ENCODE measurements at places on chromosomes 5 and 9. TPM values are rescaled to one million over a fixed set of nuclear protein-coding genes. Genes with fewer than 3 reads are reported as not detected.

COL23A1 gene
- total RNA-seq = 1.2 TPM

PDE4D gene
- 71.3 TPM for total RNA-seq

RETREG1 gene
- 20.6 TPM for total RNA-seq

DNA sequence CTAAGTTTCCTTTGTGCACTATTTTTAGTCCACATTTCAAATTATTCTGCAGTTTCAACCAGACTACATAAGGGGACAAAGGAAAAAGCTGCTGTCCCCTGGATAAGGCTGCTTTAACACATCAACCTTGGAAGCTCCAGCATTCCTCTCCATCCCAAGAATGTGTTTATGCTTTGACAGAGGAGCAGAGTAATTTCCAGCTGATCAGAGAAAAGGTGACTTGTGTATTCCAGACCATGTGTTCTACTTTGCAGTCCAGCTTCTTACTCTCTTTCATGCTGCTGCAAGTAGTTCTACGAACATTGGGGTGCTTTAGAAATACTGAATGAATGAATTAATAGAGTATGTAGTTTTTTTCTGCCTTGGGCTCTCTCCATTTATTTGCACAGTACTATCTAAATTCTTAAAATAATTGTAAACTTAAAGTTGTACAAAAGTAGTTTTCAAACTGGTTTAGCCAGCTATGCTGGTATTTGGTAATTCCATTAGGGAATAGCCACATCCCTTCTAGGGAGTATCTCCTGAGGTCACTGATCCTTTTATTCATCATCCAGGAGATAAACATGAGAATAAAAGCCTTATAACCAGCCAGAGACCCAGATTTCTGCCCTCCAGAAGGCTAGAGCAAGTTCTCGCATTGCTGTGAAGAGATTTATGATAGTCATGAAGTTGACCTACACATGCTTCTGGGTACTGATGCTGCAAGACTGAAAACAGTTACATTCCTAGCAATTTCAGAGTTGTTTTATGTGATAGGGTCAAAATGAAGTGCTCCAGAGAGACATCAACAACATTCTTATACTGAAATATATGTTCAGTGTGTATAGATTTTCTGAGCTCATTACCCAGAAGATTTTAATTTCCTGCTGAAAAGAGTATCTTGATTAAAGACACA, 215.2 kb downstream of the COMMD10 start:
- H3K4me3 ChIP-seq = no peak overlapping the region
- H3K27me3 ChIP-seq = no peaks in the 10 kb centered on the region
- no peaks in the 10 kb centered on the region for H3K4me1 ChIP-seq
- H3K36me3 ChIP-seq = peaks cover 27% of the 10 kb centered on the region
- H3K27ac ChIP-seq = no peak overlapping the region
- no peak for DNase-seq

DNA sequence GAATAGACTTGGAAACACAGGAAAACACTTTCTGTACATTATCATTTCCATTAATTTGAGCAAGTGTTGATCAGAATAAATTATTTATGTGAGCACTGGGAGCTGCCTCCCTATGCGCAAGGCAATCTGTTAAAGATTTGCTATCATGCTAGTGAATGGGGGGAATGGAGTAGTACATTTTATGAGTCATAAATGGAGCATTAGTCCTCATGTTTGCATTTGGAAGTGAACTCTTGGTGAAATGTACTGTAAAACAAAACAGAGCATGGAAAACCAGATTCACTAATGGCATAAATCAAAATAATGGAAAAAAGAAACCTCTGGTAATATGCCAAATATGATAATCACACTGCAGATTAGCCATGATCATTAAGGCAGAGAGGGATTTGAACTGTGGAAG, 40.5 kb upstream of the TMC1 start:
- H3K27ac ChIP-seq = no peak overlapping the region
- DNase-seq = no peak
- H3K27me3 ChIP-seq = no peaks in the 10 kb centered on the region

DNA sequence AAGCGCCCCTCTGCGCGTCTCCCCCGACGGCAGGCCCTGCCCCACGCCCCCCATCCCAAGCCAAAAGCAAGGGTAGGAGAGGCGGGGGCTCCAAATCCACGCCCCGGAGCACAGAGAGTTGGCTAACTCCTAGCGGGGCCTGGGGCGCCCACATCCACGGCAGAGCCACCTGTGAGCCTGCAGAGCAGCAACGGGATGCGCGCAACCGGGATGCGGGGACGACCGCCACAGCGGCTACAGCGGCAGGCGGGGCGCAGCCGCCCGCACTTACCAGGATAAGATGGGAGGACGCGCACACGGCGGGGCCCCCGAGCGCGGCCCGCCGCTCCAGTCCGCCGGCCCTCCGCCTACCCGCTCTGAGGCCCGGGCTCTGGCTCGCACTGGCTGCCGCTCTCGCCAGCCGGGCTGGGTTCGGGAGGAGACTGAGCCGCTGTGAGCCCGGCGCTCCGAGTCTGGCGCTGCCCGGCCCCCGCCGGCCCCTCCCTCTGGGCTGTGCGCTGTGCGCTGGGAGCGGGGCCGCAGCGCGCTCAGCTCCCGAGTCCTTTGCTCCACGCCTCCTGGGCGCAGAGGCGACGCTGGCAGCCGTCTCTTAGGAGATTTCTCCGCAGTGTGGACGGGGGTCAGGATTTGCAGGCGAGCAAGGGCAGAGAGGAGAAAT, at the start of gene SLC24A2:
Gene SLC24A2 (minus strand): TSS at position 424 of the 658 bp plus-strand sequence.
- no peak within 1 kb of the TSS for H3K27ac ChIP-seq
- H3K36me3 ChIP-seq = no peaks in the 10 kb centered on the region
- DNase-seq = no peak
- no peaks in the 10 kb centered on the region for H3K4me1 ChIP-seq
- peak within 1 kb of the TSS; percentile 4 for H3K4me3 ChIP-seq
